Vagina (tissue), 2 donors: ENCODE measurements at places on chromosomes 13 and 19. TPM values are rescaled to one million over a fixed set of nuclear protein-coding genes. Genes with fewer than 3 reads are reported as not detected.

The IL12RB1 gene
- total RNA-seq, result not detected

- no peaks in the 10 kb centered on the region for H3K36me3 ChIP-seq
- no peak overlapping the region for H3K4me3 ChIP-seq
- no peak overlapping the region for H3K27ac ChIP-seq
- H3K4me1 ChIP-seq, result no peaks in the 10 kb centered on the region
Observed at GRCh38 chr13:50026788-50027473, 11.7 kb downstream of the KCNRG start.

The IL11 gene
- total RNA-seq, result not detected

- H3K27me3 ChIP-seq, result no peaks in the 10 kb centered on the region
- no peaks in the 10 kb centered on the region for H3K4me1 ChIP-seq
- H3K27ac ChIP-seq, result no peak overlapping the region
- DNase-seq, result no peak
- peaks cover 73% of the 10 kb centered on the region for H3K36me3 ChIP-seq
Observed at GRCh38 chr13:111304041-111304544, 16.3 kb upstream of the TEX29 start.

DNA sequence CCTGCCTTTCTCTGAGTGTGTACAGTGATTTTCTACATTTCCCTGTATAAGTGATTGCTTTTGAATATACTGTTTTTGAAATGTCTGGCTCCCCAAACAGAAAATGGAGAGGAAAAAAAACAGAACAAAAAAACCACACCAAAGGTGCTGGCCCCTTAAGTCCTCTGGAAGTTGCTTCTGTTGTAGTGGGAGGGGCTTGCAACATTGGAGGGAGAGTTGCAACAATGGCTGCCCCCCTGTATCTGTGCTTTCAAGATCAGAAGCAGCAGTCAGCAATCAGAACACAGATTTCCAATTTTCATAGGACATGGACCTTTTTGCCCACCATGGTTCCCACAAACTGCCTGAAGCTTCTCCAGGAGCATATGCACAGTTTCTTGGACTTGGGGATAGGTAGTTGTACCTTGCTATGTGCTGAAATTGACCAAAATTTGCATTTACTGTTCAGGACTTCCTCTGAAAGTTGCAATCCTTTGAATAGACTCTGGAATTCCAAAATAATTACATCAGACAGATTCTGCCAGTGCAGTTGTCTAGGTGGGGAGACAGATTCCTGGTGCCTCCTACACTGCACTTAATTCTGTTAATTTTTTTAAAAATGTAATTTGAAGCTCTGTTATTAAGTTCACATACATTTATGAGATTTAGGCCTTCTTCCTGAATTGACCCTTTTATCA lies 13.8 kb downstream of the BIVM start:
- no peak for DNase-seq
- no peak overlapping the region for H3K4me3 ChIP-seq
- peaks cover 14% of the 10 kb centered on the region for H3K36me3 ChIP-seq
- H3K27ac ChIP-seq, result no peak overlapping the region
- H3K4me1 ChIP-seq, result no peaks in the 10 kb centered on the region
- H3K27me3 ChIP-seq, result no peaks in the 10 kb centered on the region

DNA sequence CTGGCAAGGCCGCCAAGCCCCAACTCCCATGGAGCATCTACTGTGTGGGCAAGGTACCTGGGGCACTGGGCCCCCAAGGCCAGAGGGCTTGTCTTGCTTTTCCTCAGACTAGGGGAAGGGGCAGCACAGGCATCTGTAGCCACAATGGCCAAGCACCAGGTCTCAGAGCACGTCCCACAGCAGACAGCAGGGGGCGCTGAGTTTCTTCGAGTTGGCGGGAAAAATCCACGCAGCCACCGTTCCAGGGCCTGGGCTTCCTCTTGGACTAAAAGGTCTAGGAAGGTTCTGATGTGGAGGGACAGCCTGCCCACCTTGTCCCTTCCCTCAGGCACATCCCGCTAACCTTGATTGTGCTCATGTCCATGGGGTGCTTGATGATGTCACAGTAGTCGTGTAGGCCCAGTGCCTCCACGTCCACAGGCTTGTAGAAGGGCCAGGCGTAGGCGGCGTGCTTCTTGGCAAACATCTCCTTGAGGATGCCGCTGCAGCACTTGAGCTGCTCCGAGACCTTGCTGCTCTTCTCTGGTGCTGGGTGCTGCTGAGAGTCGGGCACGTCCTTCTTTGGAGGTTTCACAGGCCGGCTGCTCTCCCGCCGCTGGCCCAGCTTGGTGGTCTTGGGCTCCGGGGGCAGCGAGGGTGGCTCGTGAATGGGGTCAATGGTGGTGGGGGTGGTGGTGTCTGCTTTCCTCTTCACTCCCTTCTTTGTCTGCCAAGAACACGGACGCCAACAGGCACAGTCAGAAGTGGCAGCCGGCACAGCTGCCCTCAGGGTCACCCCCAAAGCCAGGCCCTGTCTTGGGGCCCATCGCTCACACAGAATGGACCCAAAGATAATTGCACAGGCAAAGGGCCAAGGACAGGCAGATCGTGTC lies 32.0 kb upstream of the EPHX3 start:
- H3K27me3 ChIP-seq, result no peaks in the 10 kb centered on the region
- DNase-seq, result no peak
- peaks cover 60% of the 10 kb centered on the region for H3K36me3 ChIP-seq
- H3K4me3 ChIP-seq, result no peak overlapping the region
- peak overlapping the region; percentile 67 for H3K27ac ChIP-seq

DNA sequence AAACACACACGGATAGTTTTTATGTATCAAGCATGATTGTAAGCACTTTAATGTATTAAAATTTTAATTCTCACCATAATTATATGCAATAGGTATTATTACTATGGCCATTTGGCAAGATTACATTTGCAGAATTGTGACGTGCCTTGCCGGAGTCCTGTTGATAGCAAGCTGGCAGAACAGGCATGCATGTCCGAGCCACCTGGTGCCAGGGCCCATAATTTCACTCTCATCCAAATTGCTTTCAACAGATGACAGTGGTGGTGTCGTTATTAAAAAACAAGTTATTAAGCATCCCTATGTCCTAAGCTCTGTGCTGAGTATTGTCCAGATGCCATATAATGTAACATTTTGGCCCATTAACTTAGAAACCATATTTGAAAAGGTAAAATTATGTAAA lies 374.3 kb downstream of the FOXO1 start:
- peaks cover 8% of the 10 kb centered on the region for H3K36me3 ChIP-seq
- no peaks in the 10 kb centered on the region for H3K4me1 ChIP-seq
- no peak overlapping the region for H3K27ac ChIP-seq
- H3K4me3 ChIP-seq, result no peak overlapping the region
- DNase-seq, result no peak

- no peak overlapping the region for H3K27ac ChIP-seq
- H3K27me3 ChIP-seq, result no peaks in the 10 kb centered on the region
- no peak for DNase-seq
- H3K36me3 ChIP-seq, result peaks cover 38% of the 10 kb centered on the region
- H3K4me1 ChIP-seq, result peaks cover 34% of the 10 kb centered on the region
Observed at GRCh38 chr19:55247621-55248099, 11.2 kb downstream of the PPP6R1 start.

- peak overlapping the region; percentile 71 for H3K27ac ChIP-seq
- H3K4me3 ChIP-seq, result no peak overlapping the region
- DNase-seq, result no peak
- peaks cover 12% of the 10 kb centered on the region for H3K4me1 ChIP-seq
- no peaks in the 10 kb centered on the region for H3K36me3 ChIP-seq
- H3K27me3 ChIP-seq, result no peaks in the 10 kb centered on the region
Observed at GRCh38 chr19:14370940-14371280, 10.3 kb upstream of the ADGRE5 start.

DNA sequence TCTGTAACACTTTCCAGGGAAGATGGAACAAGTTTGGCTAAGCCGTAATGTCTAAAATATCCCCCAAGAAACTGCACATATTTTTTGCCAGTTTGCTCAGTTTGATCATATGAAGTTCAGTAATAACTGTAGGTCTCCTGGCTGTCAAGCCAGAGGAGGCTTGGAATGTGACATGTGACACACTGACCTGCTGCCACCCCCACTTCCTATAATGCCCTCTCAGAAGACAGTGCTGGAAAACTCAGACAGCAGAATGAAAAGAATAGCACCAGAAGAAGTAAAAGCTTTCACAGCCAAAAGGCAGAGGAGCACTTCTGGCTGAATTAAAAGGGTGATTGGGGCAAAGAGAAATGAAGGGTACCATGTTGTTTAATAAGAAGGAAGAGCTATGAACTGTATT lies 67.4 kb upstream of the UBAC2 start:
- H3K27ac ChIP-seq, result no peak overlapping the region
- no peak overlapping the region for H3K4me3 ChIP-seq
- DNase-seq, result no peak
- H3K36me3 ChIP-seq, result no peaks in the 10 kb centered on the region
- no peaks in the 10 kb centered on the region for H3K4me1 ChIP-seq

GRCh38 chr13:99215184-99215830 lies 14.7 kb downstream of the UBAC2 start:
- no peak overlapping the region for H3K4me3 ChIP-seq
- H3K27me3 ChIP-seq, result no peaks in the 10 kb centered on the region
- peaks cover 35% of the 10 kb centered on the region for H3K4me1 ChIP-seq
- no peak overlapping the region for H3K27ac ChIP-seq
- DNase-seq, result no peak
- no peaks in the 10 kb centered on the region for H3K36me3 ChIP-seq

DNA sequence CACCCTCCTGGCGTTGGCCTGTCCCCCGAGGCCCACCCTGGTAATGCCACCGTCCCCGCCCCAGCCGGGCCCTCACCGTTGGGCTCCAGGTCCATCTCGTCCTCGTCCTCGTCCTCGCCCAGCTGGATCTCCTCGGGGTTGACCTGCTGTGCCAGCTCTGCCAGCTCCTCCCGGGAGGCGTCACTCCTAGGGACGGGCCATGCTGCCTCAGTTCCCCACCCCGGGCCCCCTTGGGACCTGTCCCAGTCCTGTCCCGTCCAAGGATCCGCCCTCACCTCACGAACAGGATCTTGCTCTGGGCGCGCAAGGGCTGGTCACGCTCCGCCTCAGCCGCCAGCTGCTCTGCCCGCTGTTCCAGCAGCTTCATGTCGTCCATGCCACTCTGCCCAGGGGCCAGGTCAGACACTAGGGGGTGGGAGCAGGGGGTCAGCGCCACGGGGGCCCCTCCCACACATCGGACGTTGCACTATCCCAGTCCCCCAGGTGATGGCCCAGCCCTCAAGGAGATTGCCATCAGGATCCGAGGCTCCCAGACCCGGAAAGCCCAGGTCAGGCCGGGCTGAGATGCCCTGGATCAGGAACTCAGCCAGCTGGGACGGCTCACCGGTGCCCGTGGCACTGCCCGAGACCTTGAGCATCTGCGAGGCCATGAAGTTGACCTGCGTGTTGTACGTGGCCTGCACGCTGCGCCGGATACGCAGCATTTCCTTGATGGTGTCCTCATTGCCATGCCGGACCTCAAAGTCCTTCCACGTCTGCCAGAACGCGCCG lies 9.5 kb downstream of the XAB2 start:
- peak overlapping the region; percentile 39 for H3K27ac ChIP-seq
- no peak overlapping the region for H3K4me3 ChIP-seq
- DNase-seq, result no peak
- H3K36me3 ChIP-seq, result no peaks in the 10 kb centered on the region
- H3K27me3 ChIP-seq, result no peaks in the 10 kb centered on the region
- H3K4me1 ChIP-seq, result no peaks in the 10 kb centered on the region

- no peak overlapping the region for H3K27ac ChIP-seq
- no peaks in the 10 kb centered on the region for H3K4me1 ChIP-seq
- no peaks in the 10 kb centered on the region for H3K27me3 ChIP-seq
- DNase-seq, result no peak
- H3K4me3 ChIP-seq, result no peak overlapping the region
Observed at GRCh38 chr19:7494416-7495098, 5.7 kb upstream of the PEX11G start.

The PIK3R2 gene
- total RNA-seq, result 24.8 TPM

The CCDC70 gene
- total RNA-seq, result not detected

GRCh38 chr13:73722120-73722519 lies 412.1 kb downstream of the KLF12 start:
- no peak overlapping the region for H3K27ac ChIP-seq
- H3K36me3 ChIP-seq, result no peaks in the 10 kb centered on the region
- H3K4me3 ChIP-seq, result no peak overlapping the region
- no peaks in the 10 kb centered on the region for H3K4me1 ChIP-seq
- H3K27me3 ChIP-seq, result no peaks in the 10 kb centered on the region
- no peak for DNase-seq

The KLHL1 gene
- not detected for total RNA-seq

The IFNL1 gene
- not detected for total RNA-seq

GRCh38 chr19:15109768-15110417 lies 2.7 kb downstream of the SYDE1 start:
- no peak for DNase-seq
- H3K27ac ChIP-seq, result no peak overlapping the region
- H3K27me3 ChIP-seq, result no peaks in the 10 kb centered on the region
- H3K4me3 ChIP-seq, result no peak overlapping the region

- H3K36me3 ChIP-seq, result no peaks in the 10 kb centered on the region
- no peaks in the 10 kb centered on the region for H3K27me3 ChIP-seq
- peaks cover 18% of the 10 kb centered on the region for H3K4me1 ChIP-seq
- H3K4me3 ChIP-seq, result peak overlapping the region; percentile 59
Observed at GRCh38 chr13:99657848-99658260, 156.6 kb downstream of the TM9SF2 start.
